ENCODE measurements at places on chromosomes 5 and 9. TPM values are rescaled to one million over a fixed set of nuclear protein-coding genes. Genes with fewer than 3 reads are reported as not detected.
A peak's percentile ranks its signal among the peaks of the same experiment; 100 is the strongest.

Gene DDX4
- total RNA-seq, result not detected

GRCh38 chr9:126112135-126112720 is 214.4 kb upstream of the MVB12B start:
- DNase-seq, result peak; percentile 56

GRCh38 chr9:105064248-105065097 is 136.5 kb upstream of the ABCA1 start:
- DNase-seq, result peak; percentile 93

DNA sequence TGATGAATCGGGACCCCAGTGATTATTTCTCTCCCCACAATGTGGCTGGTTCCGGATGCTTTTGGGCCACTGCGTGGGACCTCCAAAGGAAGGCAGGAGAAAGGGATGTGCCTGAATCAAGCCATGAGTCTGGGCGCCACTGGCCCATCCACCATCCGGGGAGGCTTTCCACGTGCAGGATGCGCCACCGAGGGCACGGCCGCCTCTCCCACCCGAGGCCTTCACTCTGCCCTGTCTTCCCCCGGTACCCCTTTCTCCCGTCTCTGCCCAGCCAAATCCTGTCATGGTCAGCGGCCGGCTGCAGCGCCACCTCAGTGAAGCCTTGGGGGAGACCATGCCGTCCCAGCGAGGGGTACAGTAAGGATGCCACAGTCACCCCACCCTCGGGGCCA is 43.9 kb upstream of the GRHPR start:
- no peak for DNase-seq

Gene LAMC3
- total RNA-seq, result 4.0 TPM

Gene ALDH1A1
- 187 TPM for total RNA-seq

Gene IFNA8
- total RNA-seq, result not detected

Gene LYSMD3
- total RNA-seq, result 8.0 TPM

DNA sequence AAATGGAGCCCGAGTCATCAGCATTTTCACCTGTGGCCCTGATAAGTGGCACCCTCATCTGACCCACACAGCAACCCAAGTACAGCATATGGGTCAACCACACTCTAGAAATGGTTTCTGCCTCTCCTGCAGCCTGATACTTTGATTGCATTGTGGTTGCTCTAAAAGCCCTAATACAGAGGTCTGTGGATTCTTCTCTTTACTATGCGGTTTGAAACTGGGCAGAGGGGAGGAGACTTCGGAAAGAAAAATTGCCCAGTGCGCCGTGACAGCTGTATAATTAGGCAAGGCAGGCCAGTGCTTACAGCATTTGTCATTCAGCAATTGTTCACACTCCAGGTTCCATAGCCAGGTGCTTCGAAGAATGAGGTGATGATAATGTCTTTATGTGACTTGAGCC is 361.0 kb downstream of the NFIB start:
- DNase-seq, result no peak

Gene APBA1
- total RNA-seq, result 14.2 TPM

Data from stomach (tissue), 19 donors.